ENCODE measurements at places on chromosomes 12 and 14.

GRCh38 chr12:32692358-32692757 is 13.3 kb downstream of the DNM1L start:
- DNase-seq = no peak

DNA sequence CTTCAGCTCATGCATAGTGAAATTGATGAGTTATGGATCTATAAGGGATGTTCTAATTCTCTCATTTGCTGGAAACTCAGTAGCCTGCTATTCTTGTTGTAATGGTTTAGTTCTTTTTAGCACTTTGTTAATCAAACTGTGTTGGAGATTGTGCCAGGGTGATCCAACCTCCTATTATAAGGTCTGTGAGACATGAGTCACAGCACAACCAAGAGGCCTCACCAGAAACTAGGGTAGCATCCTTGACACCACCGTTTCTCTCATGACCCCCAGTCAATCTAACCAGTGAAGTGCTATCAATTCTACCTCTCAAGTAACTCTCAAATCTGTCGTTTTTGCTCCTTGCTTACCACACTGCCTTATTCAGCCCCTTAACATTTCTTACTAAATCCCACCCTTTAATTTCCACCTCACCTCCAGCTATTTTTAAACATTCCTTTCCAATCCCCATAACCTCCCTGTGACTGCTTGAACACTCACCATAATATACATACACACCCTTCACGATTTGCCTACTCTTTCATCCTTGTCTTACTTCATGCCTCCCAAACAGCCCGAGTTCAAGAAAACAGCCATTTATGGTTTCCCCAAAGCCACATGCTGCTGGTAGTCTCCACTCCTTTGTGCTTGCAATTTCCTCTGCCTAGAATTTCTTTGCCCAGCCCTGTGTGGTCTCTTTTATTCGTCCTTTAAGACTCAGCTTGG is 53.9 kb upstream of the NUDT4 start:
- DNase-seq = no peak

GRCh38 chr12:28967426-28967825 is 181.7 kb upstream of the FAR2 start:
- no peak for DNase-seq

GRCh38 chr14:49880267-49881064 is 12.4 kb upstream of the ARF6 start:
- no peak for DNase-seq

- no peak for DNase-seq
Measured at GRCh38 chr12:79402606-79403005, 288.2 kb downstream of the PAWR start.

DNA sequence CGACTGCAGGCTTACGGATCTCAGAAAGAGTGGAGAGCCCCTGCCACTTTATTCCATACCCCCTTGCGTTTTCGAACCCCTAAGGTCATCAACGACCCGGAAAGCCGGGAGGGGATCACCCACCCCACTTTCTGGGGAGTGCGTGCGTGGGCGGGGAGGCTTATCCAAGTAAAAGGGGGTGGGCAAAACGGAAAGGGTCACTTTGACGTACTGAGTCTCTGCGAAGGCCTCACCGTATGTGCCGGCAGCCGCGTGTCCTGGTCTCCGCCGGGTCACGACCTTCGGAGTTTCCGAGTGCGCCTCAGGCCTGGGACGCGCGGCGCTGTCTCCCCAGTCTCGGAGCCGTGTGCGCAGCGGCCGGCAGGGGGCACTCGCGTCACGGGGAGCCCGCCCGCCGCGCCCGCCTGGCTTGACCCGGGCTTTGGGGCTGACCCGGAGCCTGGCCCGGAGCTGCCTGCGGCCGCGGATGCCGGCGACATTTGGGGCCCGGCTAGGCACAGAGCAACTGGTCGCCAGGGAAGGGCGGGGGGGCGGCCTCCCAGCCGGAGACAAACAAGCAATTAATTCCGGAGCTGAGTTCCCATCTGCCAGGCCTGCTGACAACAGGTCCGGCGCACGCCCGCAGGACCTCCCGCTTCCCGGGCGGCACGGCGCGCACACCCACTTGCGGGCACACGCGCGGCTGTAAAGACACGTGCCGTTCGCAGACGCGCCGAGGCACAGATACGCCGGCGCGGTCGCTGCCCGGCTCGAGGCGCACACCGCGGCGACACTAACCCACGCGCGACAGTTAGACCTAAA is 890 bp upstream of the KIF26A start:
- DNase-seq = peak; percentile 45

DNA sequence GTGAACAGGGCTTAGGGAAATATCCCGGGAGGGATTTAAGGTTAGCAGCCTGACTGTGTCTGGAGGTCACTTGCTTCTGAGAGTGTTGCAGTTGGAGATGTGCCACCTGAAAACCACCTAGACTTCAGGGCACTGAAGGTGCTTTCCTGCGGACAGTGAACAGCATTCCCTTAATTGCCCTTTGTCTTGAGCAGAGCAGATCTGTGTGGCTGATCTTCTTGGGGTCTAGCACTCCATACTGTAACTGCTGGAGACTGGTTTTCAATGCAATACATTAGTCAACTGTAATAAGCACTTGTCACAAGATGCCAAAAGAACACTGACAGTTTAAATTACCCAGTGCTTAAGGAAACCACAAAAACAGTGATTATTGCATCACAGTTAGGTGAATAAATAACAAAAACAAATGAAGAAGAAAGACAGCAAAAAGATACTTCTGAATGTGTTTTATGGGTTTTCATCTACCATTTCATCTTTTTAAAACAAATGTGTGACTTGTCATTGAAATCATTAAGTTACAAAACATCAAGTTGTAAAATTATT is 111.8 kb downstream of the PRIMA1 start:
- DNase-seq = no peak

DNA sequence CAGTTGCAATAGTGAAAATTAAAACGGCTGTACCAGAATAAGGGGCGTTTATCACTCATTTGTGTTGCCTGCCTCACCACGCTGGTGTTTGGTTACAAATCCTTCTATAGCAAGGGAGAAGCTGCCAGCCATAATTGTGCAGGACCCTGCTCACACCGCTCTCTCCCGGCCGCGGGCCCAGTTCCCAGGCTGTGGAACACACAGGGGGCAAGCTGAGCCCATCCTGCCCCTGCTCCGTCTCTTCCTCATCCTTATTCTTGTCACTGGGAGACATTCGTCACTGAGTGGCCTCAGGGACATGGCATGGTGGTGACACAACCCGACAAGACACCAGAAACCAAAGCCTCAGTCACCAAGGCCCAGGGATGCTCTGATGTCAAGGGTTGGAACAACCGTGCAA is 116.3 kb upstream of the FKBP4 start:
- DNase-seq = no peak

GRCh38 chr12:120719072-120719471 is 6.6 kb upstream of the ACADS start:
- DNase-seq = no peak

GRCh38 chr12:23949348-23950209 is at the start of gene SOX5:
Gene SOX5 (minus strand): TSS chr12:23949670. CDS start chr12:23949601, 69 bp downstream.
- DNase-seq = no peak

GRCh38 chr14:28758885-28759652 is 7.5 kb upstream of the FOXG1 start:
- no peak for DNase-seq

DNA sequence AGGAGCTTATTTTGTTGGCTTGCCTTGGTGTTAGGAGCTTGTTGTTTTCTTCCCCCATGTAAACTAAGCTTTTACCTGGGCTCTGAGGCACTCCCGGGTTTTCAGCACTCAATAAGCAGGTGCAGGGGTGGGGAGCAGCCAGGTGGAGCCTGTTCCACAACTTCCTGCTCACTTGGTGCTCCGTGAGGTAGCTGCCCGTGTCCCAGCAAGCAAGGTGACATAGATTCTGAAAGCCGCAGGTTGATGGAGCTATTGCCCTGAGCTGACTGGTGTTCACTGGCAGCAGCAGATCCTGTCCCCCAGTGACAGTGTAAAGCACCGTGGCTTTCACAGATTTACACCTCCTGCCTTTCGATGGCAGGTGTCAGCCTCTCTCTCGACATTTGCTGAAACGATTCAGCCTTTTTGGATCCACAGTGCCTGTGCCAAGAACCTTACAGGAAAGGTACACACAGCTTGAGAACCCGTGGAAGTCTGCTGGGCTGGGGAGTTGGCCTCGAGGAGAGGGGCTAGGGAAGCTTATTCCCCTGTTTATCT is 295.7 kb upstream of the FKBP4 start:
- DNase-seq = no peak

- DNase-seq = no peak
Measured at GRCh38 chr14:61898568-61898967, 136.3 kb downstream of the SNAPC1 start.

DNA sequence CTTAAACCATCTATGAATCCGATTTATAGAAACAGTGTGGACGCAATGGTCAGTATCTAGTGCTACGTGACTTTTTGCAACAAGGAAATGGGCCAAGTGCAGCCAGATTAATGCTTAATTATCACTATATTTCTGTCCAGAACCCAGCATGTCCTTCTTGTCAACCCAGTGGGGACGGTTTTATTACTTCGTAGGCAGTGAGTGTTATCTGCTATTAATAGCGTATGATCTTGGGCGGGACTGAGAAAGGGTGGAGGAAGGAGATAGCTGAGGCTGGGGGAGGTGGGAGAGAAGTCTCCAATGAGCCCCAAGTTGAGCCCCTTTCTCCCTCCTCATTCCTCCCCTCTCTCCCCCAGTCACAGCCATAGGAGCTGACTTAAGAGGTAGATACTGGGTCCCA is 59.7 kb upstream of the FAM222A start:
- DNase-seq = no peak

- no peak for DNase-seq
Measured at GRCh38 chr12:94304566-94305061, 155.1 kb downstream of the CEP83 start.

GRCh38 chr12:19161216-19161615 is 31.7 kb downstream of the PLEKHA5 start:
- DNase-seq = no peak

DNA sequence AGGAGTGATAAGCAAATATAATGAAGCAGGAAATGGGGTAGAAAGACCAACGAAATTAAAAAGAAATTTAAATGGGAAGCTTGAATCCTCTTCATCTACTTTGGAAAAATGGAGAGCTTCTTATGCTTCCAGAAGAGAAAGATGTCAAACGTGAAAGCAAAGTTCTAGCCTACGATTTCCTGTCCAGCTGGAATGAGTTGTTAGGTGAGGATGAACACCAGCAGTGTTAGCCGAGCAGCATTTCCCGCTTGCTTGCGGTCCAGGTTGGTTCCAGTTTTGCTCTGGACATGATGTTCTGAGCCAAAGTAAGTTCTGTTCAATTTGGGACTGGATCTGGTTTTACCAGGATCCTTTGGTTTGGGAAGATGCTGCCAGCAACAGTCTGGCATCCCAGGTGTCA is 78.9 kb downstream of the DACT1 start:
- no peak for DNase-seq

- DNase-seq = no peak
Measured at GRCh38 chr12:83408146-83408545, 721.4 kb downstream of the TMTC2 start.

DNA sequence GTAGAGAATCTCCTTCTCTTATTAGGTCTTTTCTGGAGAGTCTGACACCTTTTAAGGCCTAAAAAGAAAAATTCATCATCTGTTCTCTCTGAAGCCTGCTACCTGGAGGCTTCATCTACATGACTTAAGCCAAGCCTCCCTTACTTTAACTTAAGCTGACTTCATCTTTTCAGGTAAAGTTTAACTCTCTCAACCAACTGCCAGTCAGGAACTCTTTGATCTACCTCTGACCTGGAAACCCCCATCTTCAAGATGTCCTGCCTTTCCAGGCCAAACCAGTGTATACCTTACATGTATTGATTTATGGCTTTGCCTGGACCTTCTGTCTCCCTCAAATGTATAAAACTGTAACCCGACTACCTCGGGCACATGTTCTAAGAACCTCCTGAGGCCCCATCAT is 17.5 kb downstream of the GSTZ1 start:
- DNase-seq = no peak

DNA sequence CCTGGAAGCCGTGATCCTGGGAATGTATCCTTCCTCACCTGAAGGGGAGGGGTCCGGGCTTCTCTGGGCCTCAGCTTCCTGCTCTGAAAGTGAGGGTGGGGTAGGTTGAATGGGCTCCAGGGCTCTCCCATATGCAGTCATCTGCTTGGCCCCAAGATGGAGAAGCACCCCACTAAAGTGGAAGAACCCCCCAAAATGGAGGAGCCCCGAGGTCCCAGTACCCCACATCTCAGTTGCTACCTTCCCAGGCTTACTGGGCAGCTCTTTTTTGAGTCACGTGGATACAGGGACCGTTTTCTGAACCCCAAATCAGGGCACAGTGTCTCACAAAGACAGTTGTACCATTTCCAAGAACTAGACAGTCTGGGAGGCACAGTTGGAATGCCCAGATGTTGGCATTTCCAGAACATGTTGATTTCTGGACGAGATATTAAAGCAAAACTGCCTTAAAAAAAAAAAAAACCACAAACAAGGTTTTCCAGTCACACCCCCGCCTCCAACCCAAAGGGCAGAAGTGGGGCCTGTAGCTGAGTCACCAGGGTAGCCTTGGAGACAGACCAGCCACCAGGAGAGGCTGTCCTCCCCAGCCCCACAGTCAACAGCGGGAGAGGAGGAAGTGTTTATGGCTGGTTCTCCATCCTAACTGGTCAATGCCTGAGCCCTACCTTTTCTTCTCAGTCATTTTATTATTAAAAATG is 12.1 kb downstream of the VASH1 start:
- no peak for DNase-seq

GRCh38 chr14:53310412-53310811 is 157.3 kb upstream of the DDHD1 start:
- no peak for DNase-seq

DNA sequence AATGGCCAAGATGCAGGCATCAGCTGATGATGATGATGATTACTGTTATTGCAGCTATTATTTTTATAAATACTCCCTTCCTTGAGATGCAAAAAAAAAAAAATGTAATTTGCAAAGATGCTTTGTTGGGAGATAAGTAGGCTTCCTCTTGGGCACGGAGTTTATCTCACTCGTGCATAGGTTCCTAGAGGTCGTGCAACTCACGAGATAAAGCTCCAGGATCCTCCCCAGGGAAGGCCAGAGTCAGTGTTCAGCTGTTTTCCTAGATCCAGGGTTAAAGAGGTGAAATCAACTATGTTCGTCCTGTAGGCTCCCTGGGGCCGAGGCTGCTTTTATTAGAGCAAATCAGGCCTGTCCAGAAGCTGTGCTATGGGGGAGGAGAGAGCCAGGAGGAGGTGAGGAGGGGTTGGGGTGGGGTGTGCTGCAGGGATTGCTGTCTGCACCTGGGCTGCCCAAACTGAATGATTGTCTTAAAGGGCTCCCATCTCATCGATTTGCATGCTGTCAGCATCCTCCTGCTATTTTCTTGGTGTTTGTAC is 270.3 kb downstream of the NRXN3 start:
- no peak for DNase-seq

GRCh38 chr12:54273981-54274380 is 5.9 kb downstream of the CBX5 start:
- no peak for DNase-seq

GRCh38 chr12:111488271-111488670 is 82.5 kb downstream of the SH2B3 start:
- no peak for DNase-seq
